Heart right ventricle (tissue), 16 donors: ENCODE measurements at places on chromosomes 4 and X.

DNA sequence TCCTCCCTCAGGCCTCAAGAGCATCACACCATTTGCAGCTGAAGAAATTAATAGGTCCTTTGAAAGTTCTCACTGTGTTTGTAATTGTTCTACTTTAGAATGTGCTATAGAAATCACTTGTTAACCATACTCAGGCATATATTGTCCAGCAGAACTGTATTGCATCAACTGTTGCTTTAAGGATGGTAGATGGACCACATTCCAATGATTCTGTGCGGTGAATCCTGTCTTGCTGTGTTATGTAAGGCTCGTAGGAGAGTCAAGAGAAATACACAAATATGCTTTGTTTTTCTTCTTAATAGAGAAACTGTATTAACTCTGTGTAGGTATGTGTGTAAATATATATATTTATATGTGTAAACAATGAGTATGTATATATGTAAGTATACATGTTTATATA lies 6.3 kb upstream of the ADGRA3 start:
- DNase-seq, result no peak

- DNase-seq, result no peak
Observed at GRCh38 chr4:150581641-150582051, 305 bp upstream of the MAB21L2 start.

DNA sequence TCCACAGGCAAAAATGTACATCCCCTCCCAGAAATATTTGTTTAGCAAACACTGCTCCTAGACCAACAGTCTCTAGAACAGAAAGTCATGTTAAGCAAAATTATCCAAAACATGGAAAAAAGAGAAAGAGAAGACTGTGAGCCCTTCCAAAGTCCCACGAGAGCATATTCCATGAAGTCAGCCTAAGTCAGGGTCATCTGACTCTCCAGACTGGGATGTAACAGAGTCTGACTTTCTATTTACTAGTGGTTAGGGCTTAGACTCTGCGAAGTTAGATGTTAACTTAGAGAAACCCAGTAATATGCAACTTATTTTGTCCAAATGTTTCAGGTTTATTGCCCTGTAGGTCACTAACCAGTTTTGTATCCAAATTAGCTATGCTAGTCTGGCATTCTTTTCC lies 102.3 kb downstream of the MID1 start:
- peak; percentile 11 for DNase-seq

DNA sequence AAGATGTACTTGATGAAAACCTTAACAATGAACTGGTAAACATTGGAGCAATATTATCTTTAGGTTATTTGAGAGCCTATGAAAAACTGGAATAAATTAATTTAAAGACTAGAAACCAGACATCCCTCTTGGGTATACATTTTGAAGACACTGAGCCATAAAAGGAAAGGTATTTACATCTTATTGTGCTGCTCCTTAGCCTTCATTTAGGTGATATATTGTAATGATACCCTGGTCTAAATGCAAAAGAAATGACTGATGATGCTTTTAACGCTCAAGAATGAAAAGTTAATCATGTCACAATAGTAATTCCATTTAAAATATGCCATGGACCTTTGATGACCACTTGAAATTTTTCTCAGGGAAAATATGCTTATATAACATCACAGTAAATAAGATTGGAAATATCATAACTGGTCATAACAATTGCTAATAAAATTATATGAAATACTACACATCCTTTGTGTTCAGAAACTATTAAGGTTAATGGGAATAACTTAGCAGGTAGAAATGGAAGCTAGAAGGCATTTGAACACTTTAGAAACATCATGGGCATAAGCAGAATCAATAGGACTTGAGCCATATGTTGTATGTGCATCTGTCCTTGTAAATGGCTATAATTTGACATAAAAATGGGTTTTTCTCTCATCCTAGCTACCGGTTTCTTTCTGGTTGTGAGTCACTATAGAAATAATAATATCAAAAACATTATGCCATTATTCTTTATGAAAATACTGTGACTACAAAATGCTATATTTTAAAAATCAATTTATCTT lies 979.7 kb downstream of the RAPGEF2 start:
- no peak for DNase-seq
